ENCODE measurements at places on chromosomes 6 and 20. TPM values are rescaled to one million over a fixed set of nuclear protein-coding genes. Genes with fewer than 3 reads are reported as not detected.

- no peak for DNase-seq
- H3K4me1 ChIP-seq, result no peaks in the 10 kb centered on the region
- no peaks in the 10 kb centered on the region for H3K36me3 ChIP-seq
- no peak overlapping the region for H3K27ac ChIP-seq
- H3K27me3 ChIP-seq, result no peaks in the 10 kb centered on the region
Observed at GRCh38 chr6:120786682-120787081, 547.6 kb downstream of the TBC1D32 start.

- no peak overlapping the region for H3K27ac ChIP-seq
- no peaks in the 10 kb centered on the region for H3K27me3 ChIP-seq
- DNase-seq, result no peak
- no peaks in the 10 kb centered on the region for H3K36me3 ChIP-seq
Observed at GRCh38 chr20:38119446-38119845, 45.6 kb downstream of the TGM2 start.

GRCh38 chr6:104003803-104004516 lies 855.8 kb downstream of the HACE1 start:
- no peaks in the 10 kb centered on the region for H3K4me1 ChIP-seq
- H3K27me3 ChIP-seq, result no peaks in the 10 kb centered on the region
- H3K4me3 ChIP-seq, result no peak overlapping the region
- H3K27ac ChIP-seq, result no peak overlapping the region
- no peaks in the 10 kb centered on the region for H3K36me3 ChIP-seq

DNA sequence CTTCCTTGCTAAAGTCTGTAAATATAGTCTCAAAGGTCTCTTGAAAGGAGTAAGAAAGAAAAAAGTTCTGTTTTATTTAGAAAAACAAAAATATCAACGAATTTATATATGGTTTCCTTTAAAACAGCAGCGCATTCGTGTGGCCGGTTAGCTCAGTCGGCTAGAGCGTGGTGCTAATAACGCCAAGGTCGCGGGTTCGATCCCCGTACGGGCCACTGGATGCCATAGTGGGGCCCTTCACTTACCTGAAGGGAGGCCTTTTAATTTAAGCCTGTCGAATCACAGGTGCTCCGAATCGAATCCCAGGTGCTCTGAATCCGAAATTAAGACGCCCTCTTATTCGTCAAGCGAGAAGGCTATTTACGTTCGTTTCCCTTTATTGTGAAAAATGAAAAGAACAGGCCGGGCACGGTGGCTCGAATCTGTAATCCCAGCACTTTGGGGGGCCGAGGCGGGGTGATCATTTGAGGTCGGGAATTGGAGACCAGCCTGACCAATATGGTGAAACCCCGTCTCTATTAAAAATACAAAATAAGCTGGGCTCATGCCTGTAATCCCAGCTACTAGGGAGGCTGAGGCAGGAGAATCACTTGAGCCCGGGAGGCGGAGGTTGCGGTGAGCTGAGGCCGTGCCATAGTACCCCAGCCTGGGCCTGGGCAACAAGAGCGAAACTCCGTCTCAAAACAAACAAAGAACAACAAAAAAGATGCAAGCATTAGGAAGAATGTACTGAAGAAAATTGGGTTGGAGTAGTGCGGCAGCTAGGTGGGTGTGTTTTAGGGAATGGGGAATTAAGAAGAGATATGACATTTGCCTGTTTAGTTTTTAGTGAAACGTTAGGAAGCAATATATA lies 195.8 kb upstream of the ZNF184 start:
- no peak overlapping the region for H3K27ac ChIP-seq
- peak overlapping the region; percentile 67 for H3K4me3 ChIP-seq
- H3K4me1 ChIP-seq, result peaks cover 11% of the 10 kb centered on the region
- H3K36me3 ChIP-seq, result no peaks in the 10 kb centered on the region
- DNase-seq, result no peak

- no peak for DNase-seq
- H3K36me3 ChIP-seq, result no peaks in the 10 kb centered on the region
- no peak overlapping the region for H3K4me3 ChIP-seq
- no peaks in the 10 kb centered on the region for H3K4me1 ChIP-seq
- no peaks in the 10 kb centered on the region for H3K27me3 ChIP-seq
Observed at GRCh38 chr6:109347779-109348178, 34.5 kb downstream of the CD164 start.

GRCh38 chr6:97663252-97663651 lies 380.2 kb upstream of the MMS22L start:
- no peaks in the 10 kb centered on the region for H3K27me3 ChIP-seq
- no peaks in the 10 kb centered on the region for H3K36me3 ChIP-seq
- H3K27ac ChIP-seq, result no peak overlapping the region
- no peak overlapping the region for H3K4me3 ChIP-seq
- H3K4me1 ChIP-seq, result no peaks in the 10 kb centered on the region
- DNase-seq, result no peak

- no peaks in the 10 kb centered on the region for H3K36me3 ChIP-seq
- no peak overlapping the region for H3K27ac ChIP-seq
- H3K4me1 ChIP-seq, result no peaks in the 10 kb centered on the region
- no peak overlapping the region for H3K4me3 ChIP-seq
- H3K27me3 ChIP-seq, result no peaks in the 10 kb centered on the region
- DNase-seq, result no peak
Observed at GRCh38 chr6:135285165-135285564, 104.1 kb downstream of the MYB start.

GRCh38 chr6:113401231-113401630 lies 455.9 kb upstream of the MARCKS start:
- no peak overlapping the region for H3K27ac ChIP-seq
- no peaks in the 10 kb centered on the region for H3K36me3 ChIP-seq
- no peak for DNase-seq

GRCh38 chr6:159807150-159807858 lies 7.2 kb downstream of the PNLDC1 start:
- H3K4me3 ChIP-seq, result no peak overlapping the region
- H3K36me3 ChIP-seq, result no peaks in the 10 kb centered on the region
- H3K27me3 ChIP-seq, result no peaks in the 10 kb centered on the region
- no peaks in the 10 kb centered on the region for H3K4me1 ChIP-seq
- no peak overlapping the region for H3K27ac ChIP-seq

- H3K36me3 ChIP-seq, result peaks cover 24% of the 10 kb centered on the region
- peak; percentile 90 for DNase-seq
- no peak overlapping the region for H3K27ac ChIP-seq
- peaks cover 33% of the 10 kb centered on the region for H3K4me1 ChIP-seq
Observed at GRCh38 chr6:132456700-132457143, 55.4 kb upstream of the MOXD1 start.

DNA sequence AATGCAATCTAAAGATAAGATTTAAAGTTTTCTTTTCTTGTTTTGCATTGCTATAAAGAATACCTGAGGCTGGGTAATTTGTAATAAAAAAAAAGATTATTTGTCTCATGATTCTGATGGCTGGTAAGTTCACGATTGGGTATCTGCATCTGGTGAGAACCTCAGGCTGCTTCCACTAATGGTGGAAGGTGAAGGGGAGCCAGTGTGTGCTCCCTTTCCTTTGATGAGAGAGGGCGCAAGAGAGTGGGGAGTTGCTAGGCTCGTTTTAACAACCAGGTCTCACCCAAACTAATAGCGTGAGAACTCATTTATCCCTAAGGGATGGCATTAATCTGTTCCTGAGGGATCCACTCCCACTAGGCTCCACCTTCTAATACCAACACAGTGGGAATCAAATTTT lies 353.2 kb downstream of the BTBD3 start:
- no peak overlapping the region for H3K27ac ChIP-seq
- H3K4me3 ChIP-seq, result no peak overlapping the region
- H3K27me3 ChIP-seq, result no peaks in the 10 kb centered on the region
- no peaks in the 10 kb centered on the region for H3K36me3 ChIP-seq
- H3K4me1 ChIP-seq, result no peaks in the 10 kb centered on the region

DNA sequence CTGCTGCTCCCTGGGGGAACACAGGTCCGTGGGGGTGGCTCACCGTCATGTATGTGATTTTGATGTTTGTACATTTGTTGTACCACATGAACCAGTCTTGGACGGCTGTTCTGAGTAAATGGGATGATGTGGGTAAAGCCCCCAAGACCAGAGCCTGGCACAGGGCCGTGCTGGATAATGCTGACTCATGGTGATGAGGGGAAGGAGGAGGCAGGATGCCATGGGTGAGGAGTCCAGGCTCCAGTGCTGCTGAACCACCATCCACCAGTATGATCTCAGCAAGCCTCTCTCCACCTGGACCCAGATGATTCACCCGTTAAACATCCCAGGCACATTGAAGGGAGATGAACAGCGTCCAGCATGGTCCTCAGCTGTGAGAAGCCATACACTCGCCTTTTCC lies 9.6 kb upstream of the APCDD1L start:
- no peak overlapping the region for H3K4me3 ChIP-seq
- H3K36me3 ChIP-seq, result no peaks in the 10 kb centered on the region
- no peaks in the 10 kb centered on the region for H3K27me3 ChIP-seq
- no peaks in the 10 kb centered on the region for H3K4me1 ChIP-seq
- no peak for DNase-seq
- H3K27ac ChIP-seq, result no peak overlapping the region

GRCh38 chr20:15612769-15613168 lies 960.5 kb downstream of the KIF16B start:
- no peaks in the 10 kb centered on the region for H3K27me3 ChIP-seq
- H3K4me3 ChIP-seq, result no peak overlapping the region
- no peak for DNase-seq
- H3K27ac ChIP-seq, result no peak overlapping the region
- no peaks in the 10 kb centered on the region for H3K36me3 ChIP-seq

DNA sequence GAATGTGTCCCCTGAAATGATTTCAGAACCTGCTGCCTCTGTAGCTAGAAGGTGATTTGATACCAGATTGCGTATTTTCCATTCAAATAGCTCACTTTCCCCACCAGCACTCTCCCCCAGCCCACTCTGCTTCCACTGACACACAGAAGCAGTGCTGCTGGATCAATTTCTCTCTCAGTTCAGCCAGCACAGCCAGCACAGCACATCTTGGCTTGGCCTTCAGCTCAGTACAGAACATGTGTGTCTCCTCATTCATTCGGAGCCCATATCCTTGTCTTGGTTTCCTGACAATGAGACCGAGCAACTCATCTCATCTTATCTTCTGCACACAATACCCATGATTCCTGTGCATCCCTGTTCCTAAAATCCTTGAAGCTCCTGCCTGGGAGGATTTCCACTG lies 33.8 kb upstream of the CD83 start:
- peaks cover 18% of the 10 kb centered on the region for H3K4me1 ChIP-seq
- no peak for DNase-seq
- H3K36me3 ChIP-seq, result no peaks in the 10 kb centered on the region
- H3K27me3 ChIP-seq, result no peaks in the 10 kb centered on the region
- H3K27ac ChIP-seq, result no peak overlapping the region
- H3K4me3 ChIP-seq, result no peak overlapping the region

DNA sequence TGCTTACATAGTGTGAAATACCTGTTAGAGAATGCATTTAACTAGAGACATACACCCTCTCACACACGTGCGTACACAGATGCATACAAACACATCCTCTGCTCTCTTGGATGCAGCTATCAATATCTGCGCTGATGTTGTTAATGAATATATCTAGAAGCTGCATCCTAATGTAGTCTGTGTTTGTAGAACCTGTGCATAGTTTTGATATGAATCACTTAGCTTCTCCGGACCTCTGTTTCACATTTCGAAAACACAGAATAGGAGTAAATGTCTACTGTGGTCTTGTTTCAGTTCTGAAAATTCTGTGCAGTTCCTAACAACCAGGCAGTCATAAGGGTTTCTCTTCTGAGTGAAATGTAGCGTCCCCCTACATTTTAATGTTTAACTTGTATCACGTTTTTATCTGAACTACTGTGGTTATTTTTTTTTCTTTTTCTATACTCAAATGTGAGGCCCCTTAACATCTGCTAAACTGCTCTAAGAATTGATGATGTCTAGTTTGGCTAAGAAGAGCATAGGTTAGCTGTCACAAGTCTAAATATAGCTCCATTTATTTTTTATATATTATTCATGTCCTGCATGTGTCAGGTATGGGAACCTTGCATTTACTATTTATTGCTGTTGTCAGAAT lies 254.5 kb downstream of the TMEM242 start:
- H3K4me1 ChIP-seq, result peaks cover 19% of the 10 kb centered on the region
- no peak overlapping the region for H3K4me3 ChIP-seq
- H3K27me3 ChIP-seq, result no peaks in the 10 kb centered on the region
- no peaks in the 10 kb centered on the region for H3K36me3 ChIP-seq

DNA sequence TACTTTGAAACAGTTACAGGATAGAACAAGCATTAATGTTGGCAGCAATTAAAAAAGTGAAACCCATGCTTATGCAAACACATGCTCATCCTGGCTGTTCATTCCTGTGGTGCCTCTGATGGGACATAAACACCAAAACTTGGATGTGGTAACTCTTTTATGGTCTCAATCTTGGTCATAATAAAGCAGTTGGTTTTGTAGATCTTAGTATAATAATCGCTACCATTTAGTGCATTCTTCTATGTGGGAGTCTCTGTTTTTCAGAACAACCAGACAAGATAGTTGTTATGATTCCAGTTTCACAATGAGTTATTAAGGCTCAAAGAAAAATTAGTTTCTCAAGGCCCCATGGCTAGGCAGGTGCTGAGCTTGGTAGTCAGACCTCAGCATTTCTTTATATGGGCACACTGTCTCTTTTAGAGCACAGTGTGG lies 184.0 kb downstream of the UTRN start:
- no peaks in the 10 kb centered on the region for H3K27me3 ChIP-seq
- no peak overlapping the region for H3K4me3 ChIP-seq
- H3K36me3 ChIP-seq, result peaks cover 18% of the 10 kb centered on the region
- DNase-seq, result peak; percentile 15
- no peak overlapping the region for H3K27ac ChIP-seq

- H3K4me1 ChIP-seq, result peaks cover 22% of the 10 kb centered on the region
- H3K4me3 ChIP-seq, result no peak overlapping the region
- H3K36me3 ChIP-seq, result no peaks in the 10 kb centered on the region
- no peaks in the 10 kb centered on the region for H3K27me3 ChIP-seq
- no peak overlapping the region for H3K27ac ChIP-seq
Observed at GRCh38 chr6:87718662-87719433, 16.8 kb upstream of the AKIRIN2 start.

GRCh38 chr6:32627831-32628230 lies 9.4 kb upstream of the HLA-DQA1 start:
- H3K4me1 ChIP-seq, result peaks cover 5% of the 10 kb centered on the region
- H3K4me3 ChIP-seq, result no peak overlapping the region
- H3K27me3 ChIP-seq, result no peaks in the 10 kb centered on the region
- no peaks in the 10 kb centered on the region for H3K36me3 ChIP-seq

GRCh38 chr6:126944512-126944911 lies 174.0 kb upstream of the RSPO3 start:
- no peaks in the 10 kb centered on the region for H3K36me3 ChIP-seq
- no peaks in the 10 kb centered on the region for H3K4me1 ChIP-seq
- H3K27ac ChIP-seq, result no peak overlapping the region
- H3K27me3 ChIP-seq, result no peaks in the 10 kb centered on the region

DNA sequence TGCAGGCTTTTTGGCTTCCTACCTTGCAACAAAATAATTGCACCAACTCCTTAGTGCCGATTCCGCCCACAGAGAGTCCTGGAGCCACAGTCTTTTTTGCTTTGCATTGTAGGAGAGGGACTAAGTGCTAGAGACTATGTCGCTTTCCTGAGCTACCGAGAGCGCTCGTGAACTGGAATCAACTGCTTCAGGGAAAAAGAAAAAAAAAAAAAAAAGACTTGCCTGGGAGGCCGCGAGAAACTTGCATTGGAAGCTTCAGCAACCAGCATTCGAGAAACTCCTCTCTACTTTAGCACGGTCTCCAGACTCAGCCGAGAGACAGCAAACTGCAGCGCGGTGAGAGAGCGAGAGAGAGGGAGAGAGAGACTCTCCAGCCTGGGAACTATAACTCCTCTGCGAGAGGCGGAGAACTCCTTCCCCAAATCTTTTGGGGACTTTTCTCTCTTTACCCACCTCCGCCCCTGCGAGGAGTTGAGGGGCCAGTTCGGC lies 420 bp downstream of the SOX4 start:
- H3K27ac ChIP-seq, result peak overlapping the region; percentile 81
- H3K4me1 ChIP-seq, result 0 out of 2 replicates have a peak, but pooled peaks cover 3% of the 10 kb centered on the region
- no peak for DNase-seq
- no peaks in the 10 kb centered on the region for H3K36me3 ChIP-seq

SSTR4 gene
- not detected for total RNA-seq

ZNF184 gene
- total RNA-seq, result 7.7 TPM

PLAGL2 gene
- 31.7 TPM for total RNA-seq

DACT2 gene
- not detected for total RNA-seq

TENT5A gene
- 0.48 TPM for total RNA-seq

AGER gene
- 15.4 TPM for total RNA-seq

PACSIN1 gene
- 8.9 TPM for total RNA-seq
